ENCODE measurements at places on chromosomes 16 and 17.

- DNase-seq = no peak
These were observed 20.0 kb downstream of the SLC43A2 start for GRCh38 chr17:1608676-1609075.

- no peak for DNase-seq
These were observed 1.7 kb upstream of the NLRC5 start for GRCh38 chr16:56987692-56988091.

- peak; percentile 82 for DNase-seq
These were observed at the start of gene SLC2A4 for GRCh38 chr17:7281074-7281952. Gene SLC2A4 (plus strand): TSS chr17:7281718. CDS start chr17:7281935, 217 bp downstream.

DNA sequence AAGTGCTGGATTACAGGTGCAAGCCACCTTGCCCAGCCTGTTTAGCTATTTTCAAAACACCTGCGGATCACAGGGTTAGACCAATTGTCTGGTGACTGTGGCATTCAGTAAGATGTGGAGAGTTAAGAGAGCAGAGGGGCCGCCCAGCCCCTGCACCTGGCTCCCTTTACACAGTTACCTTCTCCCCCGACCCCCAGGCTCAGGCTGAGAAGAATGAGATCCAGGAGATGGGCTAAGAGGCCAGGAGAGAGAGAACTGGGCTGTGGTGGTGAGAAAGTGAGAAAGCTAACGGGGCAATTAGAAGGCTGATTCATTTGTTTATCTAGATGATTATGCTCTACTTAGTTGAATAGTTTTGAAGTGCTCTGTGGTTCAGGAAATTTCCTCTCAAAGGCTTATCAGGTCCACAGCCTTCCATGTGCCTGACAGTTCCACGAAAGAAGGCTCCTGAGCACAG, 67.8 kb upstream of the AXIN2 start:
- no peak for DNase-seq

DNA sequence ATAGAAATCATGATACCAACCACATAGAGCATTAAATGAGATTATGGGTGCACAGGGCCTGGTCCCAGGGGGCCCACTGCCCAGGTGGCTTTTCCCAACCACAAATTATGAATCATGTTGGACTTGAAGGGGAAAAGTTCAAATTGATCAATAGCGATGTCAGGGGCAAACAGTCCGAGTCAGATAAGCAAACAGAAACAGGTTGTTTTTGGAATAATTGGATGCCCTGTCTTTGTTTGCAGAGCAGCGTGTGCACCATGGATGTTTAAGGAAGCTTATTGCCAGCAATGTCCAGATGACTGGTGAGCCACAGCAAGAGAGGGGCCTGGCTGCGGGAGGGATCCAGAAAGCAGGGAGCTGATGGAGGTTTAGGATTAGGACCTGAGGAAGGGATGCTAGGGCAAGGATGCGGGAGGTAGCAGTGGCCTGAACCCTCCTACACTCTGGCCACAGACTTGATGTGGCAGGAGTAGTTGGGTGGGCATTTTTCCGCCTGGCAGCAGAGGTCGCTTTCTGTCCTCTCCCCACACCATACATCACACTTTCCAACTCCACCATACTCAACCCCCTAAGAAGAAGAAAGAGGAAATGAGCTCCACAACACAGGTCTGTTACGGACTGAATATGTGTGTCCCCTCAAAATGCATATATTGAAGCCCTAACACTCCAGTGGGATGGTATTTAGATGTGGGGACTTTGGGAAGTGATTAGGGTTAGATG, 266.4 kb upstream of the RPL38 start:
- DNase-seq = no peak

GRCh38 chr16:1364510-1364909, 12.8 kb downstream of the GNPTG start:
- DNase-seq = no peak

DNA sequence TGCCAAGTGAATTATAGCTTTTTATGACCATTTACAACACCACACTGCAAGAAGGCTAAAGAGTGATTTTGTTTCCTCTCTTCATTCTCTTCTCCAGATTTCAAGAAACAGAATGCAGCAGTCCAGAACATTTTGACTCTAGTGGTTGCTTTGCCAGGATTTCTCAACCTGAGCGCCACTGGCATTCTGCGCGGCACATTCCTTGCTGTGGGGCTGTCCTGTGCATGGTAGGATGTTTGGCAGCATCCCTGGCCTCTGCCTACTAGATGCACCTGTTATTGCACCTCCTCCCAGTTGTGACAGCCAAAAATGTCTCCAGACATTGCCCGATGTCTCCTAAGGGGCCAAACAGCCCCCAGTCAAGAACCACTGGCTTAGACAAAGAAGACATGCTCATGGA, 25.7 kb upstream of the SLC39A11 start:
- DNase-seq = no peak

- no peak for DNase-seq
These were observed 63.3 kb downstream of the CYB561 start for GRCh38 chr17:63382826-63383225.

GRCh38 chr16:80174416-80174815, 366.4 kb upstream of the DYNLRB2 start:
- peak; percentile 45 for DNase-seq

DNA sequence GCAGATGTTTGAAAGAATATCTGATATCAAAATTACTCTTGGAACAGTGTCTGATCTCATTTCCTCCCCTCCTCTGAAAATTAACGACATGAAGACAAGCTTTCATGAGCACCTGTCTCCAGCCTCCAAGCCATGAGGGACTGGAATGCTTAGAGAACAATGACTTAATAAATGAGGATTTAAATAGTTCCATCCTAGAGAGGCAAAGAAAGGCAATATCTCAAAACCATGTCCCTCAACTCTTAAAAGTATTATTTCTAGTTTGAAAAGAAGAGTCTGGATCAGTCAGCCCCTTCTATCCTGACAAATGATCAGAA, 137.5 kb downstream of the ANKFN1 start:
- DNase-seq = no peak

- no peak for DNase-seq
These were observed 97.1 kb downstream of the CDH11 start for GRCh38 chr16:65024767-65025178.

- no peak for DNase-seq
These were observed 2.1 kb downstream of the DNAH2 start for GRCh38 chr17:7719661-7720060.

- no peak for DNase-seq
These were observed 30.5 kb downstream of the COPZ2 start for GRCh38 chr17:48006936-48007709.

DNA sequence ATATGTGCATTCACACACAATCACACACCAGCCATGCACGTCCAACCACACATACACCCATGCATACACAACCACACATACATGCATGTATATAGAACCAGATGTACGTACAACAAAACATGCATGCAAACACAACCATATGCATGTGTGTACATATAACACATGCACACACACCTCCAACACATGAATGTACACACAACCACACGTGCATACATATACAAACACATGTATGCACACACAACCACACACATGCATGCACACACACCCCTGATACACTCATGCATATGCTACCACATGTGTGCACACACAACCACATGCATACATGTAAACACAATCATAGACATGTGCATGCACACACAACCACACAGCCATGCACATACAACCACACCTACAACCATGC, 52.0 kb upstream of the SDK2 start:
- DNase-seq = no peak

DNA sequence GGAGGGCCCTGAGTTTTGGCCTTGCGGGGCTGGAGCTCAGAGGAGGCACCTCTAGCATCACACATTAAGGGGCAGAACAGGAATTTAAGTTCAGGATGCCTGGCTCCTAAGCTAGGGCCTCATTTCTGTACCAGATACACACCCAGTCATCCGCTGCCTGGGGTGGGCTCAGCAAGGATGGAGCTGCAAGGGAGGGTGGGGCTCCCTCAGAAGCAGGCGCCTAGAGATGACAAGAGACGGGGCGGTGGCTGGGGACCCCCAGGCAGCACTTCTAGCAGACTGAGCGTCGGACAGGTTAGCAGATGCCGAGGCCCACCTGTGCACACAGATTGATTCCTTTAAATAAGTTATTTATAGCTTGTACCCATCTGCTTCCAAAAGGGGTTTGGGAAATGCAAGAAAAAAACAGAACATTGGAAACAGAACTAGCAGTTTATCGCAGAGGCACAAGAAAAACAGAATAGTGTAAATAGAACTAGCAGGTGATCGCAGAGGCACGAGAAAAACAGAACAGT, 47.6 kb upstream of the CBFA2T3 start:
- DNase-seq = no peak

DNA sequence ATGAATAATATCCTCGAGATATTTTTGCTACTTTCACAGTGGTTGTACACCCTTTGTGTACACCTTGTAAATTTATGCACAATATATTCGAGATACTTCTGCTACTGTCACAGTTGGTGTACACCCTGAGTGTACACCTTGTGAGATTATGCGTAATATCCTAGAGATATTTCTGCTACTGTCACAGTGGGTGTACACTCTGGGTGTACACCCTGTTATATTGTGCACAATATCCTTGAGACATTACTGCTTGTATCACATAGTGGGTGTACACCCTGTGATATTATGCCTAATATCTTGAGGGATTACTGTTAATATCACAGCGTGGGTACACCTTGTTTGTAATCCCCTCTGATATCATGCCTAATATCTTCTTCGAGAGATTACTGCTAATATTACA, 7.2 kb upstream of the NUDT7 start:
- DNase-seq = no peak

DNA sequence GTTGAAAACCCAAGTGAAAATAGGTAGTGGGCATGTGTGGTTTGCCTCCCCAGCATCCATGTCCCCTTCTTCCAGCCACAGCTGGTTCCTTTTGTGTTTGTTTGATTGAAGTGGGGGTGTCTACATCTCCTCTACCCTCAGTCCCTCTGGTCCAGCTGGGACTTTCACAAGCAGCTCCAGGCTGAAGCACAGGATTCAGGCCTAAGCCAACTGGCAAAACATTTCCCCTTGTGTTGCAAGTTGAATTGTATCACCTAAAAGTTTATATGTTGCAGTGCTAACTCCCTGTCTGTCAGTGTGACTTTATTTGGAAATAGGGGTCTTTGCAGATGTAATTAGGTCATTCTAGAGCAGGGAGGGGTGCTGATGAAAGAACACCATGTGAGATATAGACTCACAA, 205.9 kb upstream of the ASIC2 start:
- no peak for DNase-seq

DNA sequence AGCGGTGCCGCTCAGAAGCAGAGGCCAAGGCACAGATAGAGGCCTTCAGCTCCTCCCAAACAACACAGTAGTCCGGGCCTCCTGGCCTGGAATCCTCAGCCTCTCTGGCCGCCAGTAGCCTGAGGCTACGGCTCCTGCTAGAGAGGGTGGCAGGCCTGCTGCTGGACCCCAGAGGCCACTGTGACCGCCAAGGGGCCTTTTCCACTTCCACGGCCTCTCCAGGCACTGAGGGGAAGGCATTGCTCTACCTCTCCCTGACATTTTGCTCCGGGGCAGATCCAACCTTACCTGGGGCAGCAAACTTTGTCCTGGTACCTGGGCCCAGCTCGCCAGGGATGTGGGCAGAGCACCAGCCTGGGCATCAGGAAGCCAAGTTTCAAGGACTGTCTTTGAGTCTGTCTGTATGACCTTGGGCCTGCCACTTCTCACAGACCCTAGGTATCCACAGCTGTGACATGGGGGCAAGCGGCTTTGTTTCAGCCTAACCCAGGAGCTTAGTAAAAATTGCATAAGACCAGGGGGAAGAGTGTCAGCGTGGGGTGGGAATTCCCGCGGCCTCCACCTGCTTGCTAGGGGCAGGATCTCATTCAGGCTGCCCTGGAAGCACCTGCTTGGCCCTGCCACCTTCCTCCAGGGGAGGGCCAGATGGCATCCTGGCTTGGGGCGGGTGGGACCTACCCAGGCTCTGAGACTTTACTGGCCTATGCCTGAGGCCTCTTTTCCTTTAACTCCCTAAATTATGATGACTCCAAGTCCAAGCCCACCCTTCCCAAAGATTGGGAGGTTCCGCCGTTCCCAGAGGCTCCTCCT, 33.2 kb downstream of the ADGRG5 start:
- DNase-seq = no peak

GRCh38 chr17:83133302-83134121, 54.1 kb downstream of the METRNL start:
- DNase-seq = no peak

- no peak for DNase-seq
These were observed 28.8 kb upstream of the GPR139 start for GRCh38 chr16:20102521-20102920.

- DNase-seq = no peak
These were observed 58.1 kb downstream of the CYB5B start for GRCh38 chr16:69482410-69482991.

- DNase-seq = no peak
These were observed 3.9 kb downstream of the MEAK7 start for GRCh38 chr16:84500531-84500930.

- DNase-seq = no peak
These were observed 7.6 kb upstream of the MAP2K6 start for GRCh38 chr17:69406941-69407340.

- no peak for DNase-seq
These were observed 3.3 kb downstream of the CHCT1 start for GRCh38 chr17:60425626-60426025.

GRCh38 chr17:36936455-36937000, 747 bp upstream of the LHX1 start:
- no peak for DNase-seq

- DNase-seq = no peak
These were observed 1.6 kb upstream of the MRC2 start for GRCh38 chr17:62625870-62626200.

GRCh38 chr16:86403541-86404163, 106.7 kb upstream of the FOXF1 start:
- DNase-seq = no peak

GRCh38 chr17:77498091-77498741, 357.4 kb downstream of the SEC14L1 start:
- no peak for DNase-seq

DNA sequence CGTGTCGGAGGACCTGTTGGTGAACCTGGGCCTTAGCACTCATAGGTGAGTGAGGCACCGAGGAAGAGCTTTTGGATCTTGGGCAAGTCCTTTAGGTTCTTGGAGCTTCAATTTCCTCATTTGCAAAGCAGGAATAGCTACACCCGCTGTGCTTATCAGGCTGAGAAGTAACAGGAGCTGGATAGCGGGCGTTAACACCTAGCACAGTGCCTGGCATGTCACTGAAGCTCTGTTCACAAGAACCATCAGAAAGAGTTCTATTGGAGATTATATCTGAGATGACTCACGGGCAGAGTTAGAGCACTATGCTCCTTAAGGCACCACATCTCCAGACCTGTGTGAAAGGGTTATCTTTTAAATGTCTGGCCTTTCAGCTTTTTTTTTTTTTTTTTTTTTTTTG, 12.8 kb downstream of the MEOX1 start:
- no peak for DNase-seq

Measured in HS-5 (cell line).